NCI-H446 treated with DMSO at 0.1 percent for 48 hours (cell line): ENCODE measurements at places on chromosomes 5 and 9.

DNA sequence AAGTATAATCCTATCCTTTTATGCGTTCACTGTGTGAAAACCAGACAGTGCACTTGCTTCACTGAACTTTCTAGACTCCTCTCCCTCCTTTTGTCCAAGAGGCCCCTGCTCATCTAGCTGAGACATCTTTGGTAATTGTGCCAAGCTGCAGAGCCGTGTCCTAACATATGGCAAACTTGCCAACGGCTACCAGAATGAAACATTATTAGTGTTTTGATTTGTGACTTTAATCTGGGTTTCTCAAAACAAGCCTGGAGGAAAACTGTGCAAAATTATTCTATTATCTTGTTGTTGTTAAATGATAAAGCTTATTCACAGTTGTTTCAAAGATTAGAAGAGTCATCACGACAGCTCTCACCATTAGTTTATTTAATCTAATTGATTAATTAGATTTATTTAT is 79.0 kb upstream of the RETREG1 start:
- peak; percentile 15 for DNase-seq

DNA sequence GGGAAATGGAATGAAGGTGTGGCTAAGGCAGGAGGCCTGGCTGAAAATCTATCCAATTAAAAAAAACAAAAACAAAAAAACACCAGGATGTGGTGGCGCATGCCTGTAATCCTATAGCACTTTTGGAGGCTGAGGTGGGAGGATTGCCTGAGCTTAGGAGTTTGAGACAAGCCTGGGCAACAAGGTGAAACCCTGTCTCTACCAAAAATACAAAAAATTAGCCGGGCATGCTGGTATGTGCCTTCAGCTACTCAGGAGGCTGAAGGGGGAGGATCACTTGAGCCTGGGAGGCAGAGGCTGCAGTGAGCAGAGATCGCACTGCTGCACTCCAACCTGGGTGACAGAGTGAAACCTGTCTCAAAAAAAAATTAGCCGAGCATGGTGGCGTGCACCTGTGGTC is 21.1 kb downstream of the GRHPR start:
- DNase-seq: no peak

GRCh38 chr5:62212648-62213047 is 93.4 kb upstream of the KIF2A start:
- DNase-seq: no peak

- DNase-seq: no peak
Measured at GRCh38 chr5:89034588-89034987, 151.6 kb upstream of the MEF2C start.

DNA sequence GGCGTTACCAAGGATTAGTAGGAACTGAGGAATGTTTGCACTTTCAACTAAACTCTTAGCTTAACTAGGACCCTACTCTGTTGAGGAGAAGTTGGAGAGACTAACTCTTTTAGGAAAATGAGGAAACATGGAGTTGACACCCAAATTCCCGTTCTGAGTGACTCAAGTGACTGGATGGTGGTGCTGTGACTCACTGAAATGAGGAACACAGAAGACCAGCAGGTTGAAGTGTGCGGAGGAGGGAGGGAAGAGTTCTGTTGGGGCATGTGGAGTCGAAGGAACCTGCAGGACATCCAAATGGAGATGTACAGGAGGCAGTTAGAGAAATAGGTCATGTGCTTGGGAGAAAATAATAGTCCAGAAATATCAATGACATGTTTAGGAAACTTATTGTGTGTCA is 8.2 kb downstream of the HEXB start:
- DNase-seq: no peak

DNA sequence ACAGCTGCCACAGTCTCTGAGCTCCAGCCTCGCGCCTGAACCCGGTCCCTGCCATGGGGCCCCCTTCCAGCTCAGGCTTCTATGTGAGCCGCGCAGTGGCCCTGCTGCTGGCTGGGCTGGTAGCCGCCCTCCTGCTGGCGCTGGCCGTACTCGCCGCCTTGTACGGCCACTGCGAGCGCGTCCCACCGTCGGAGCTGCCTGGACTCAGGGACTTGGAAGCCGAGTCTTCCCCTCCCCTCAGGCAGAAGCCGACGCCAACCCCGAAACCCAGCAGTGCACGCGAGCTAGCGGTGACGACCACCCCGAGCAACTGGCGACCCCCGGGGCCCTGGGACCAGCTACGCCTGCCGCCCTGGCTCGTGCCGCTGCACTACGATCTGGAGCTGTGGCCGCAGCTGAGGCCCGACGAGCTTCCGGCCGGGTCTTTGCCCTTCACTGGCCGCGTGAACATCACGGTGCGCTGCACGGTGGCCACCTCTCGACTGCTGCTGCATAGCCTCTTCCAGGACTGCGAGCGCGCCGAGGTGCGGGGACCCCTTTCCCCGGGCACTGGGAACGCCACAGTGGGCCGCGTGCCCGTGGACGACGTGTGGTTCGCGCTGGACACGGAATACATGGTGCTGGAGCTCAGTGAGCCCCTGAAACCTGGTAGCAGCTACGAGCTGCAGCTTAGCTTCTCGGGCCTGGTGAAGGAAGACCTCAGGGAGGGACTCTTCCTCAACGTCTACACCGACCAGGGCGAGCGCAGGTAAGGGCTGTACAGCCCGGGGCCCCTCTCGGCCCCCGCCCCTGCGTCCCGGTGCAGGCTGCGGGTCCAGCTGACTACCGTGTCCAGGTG is 509 bp downstream of the LVRN start:
- DNase-seq: no peak

- DNase-seq: no peak
Measured at GRCh38 chr5:142184988-142185387, 76.4 kb downstream of the NDFIP1 start.

- DNase-seq: no peak
Measured at GRCh38 chr9:137740312-137740711, 121.5 kb downstream of the EHMT1 start.

DNA sequence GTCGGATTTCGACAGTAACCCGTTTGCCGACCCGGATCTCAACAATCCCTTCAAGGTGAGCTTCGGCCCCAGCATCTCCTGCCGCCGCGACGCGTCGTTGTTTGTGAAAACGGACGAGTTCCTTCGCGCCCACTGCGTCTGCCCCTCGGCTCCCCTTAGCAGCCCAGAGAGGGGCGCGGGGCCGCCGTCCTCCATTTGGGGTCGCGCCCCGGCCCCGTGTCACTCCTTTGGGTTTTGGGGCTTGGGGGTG is 182 bp downstream of the SCAMP1 start:
- DNase-seq: no peak

GRCh38 chr9:131398204-131398603 is 4.3 kb downstream of the PRRC2B start:
- DNase-seq: no peak

DNA sequence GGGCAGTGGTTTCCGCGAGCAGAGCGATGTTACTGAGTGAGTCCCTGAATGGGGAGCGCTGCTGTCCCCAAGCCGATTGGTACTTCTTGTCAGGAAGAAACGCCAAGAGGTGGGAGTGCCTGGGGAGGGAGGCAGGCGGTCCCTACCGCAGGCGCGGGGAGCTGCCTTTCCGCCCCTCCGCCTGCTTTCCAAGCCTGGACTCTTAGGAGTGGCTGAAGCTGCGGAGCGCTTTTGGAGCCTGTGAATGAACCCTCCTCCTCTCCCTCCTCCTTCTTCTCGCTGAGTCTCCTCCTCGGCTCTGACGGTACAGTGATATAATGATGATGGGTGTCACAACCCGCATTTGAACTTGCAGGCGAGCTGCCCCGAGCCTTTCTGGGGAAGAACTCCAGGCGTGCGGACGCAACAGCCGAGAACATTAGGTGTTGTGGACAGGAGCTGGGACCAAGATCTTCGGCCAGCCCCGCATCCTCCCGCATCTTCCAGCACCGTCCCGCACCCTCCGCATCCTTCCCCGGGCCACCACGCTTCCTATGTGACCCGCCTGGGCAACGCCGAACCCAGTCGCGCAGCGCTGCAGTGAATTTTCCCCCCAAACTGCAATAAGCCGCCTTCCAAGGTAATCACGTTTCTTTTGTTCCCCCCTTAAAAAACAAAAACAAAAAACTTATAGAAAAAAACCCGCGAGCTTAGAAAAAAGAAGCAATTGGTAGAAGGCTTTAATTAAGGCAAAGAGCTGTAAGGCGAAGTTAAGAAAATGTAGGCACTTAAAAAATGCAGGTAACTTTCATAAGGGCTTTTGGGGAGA is at the start of gene VCAN:
TSS of gene VCAN (plus strand) at position 340 of the 808 bp plus-strand sequence. CDS start 11,775 bp downstream, outside the sequence.
- DNase-seq: peak; percentile 13

- DNase-seq: no peak
Measured at GRCh38 chr9:129402371-129402739, 218.5 kb downstream of the C9orf50 start.

DNA sequence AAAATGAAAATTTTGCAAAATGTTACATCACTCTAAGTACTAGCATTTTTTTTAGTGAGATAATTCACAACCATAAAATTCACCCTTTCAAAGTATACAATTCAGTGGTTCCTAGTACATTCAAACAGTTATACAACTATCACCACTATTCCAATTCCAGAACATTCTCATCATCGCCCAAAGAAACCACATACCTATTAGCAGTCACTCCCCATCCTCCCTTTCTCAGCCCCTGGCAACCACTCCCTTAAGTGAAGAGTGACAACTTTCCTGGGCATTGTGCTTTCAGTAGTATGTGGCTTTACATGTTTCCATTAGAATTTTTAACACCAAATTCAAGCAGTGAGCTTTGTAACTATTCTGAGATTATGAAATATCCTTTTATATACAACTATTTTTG is 81.4 kb downstream of the RASEF start:
- DNase-seq: no peak
